ENCODE measurements at places on chromosomes 11 and 22. TPM values are rescaled to one million over a fixed set of nuclear protein-coding genes. Genes with fewer than 3 reads are reported as not detected.

Gene TMEM132A
- 158 TPM for total RNA-seq

Gene KCNJ11
- total RNA-seq: not detected

Gene TPH1
- under 0.01 TPM for total RNA-seq

Gene OR51B4
- not detected for total RNA-seq

Gene PTPRJ
- total RNA-seq: 13.8 TPM

Gene MAP4K2
- 24.6 TPM for total RNA-seq

Gene MMP7
- not detected for total RNA-seq

Gene OR52M1
- total RNA-seq: not detected

Gene SLC7A4
- total RNA-seq: 0.13 TPM

Gene C22orf15
- 0.52 TPM for total RNA-seq

Gene E2F8
- total RNA-seq: 2.7 TPM

Gene POGLUT3
- 43.6 TPM for total RNA-seq

Gene ALKBH8
- 6.5 TPM for total RNA-seq

Gene ARHGAP32
- 15.3 TPM for total RNA-seq

Gene CCDC116
- total RNA-seq: 0.16 TPM

Gene OR2D2
- total RNA-seq: 0.32 TPM

Gene TTLL12
- 32.6 TPM for total RNA-seq

Gene HIRA
- 15.9 TPM for total RNA-seq

Gene CCDC117
- total RNA-seq: 21.5 TPM

Gene CRYBB2
- not detected for total RNA-seq

Gene SNU13
- total RNA-seq: 136 TPM

Gene NRXN2
- total RNA-seq: not detected

Gene CELSR1
- total RNA-seq: 5.2 TPM

Gene SYTL2
- total RNA-seq: 11.0 TPM

Gene OTOG
- total RNA-seq: not detected

Gene CHADL
- total RNA-seq: 0.26 TPM

Gene ANKRD42
- 7.9 TPM for total RNA-seq

Gene OR10AG1
- not detected for total RNA-seq

Gene HORMAD2
- total RNA-seq: not detected

Gene CLTCL1
- total RNA-seq: 6.2 TPM

Gene TRMU
- 41.8 TPM for total RNA-seq

Gene TP53AIP1
- total RNA-seq: not detected

Gene GAB4
- total RNA-seq: not detected

Gene RGL4
- not detected for total RNA-seq

Gene KLHL35
- total RNA-seq: 2.6 TPM

Gene GGTLC2
- not detected for total RNA-seq

Gene CD3G
- not detected for total RNA-seq

Gene DDIAS
- total RNA-seq: 5.2 TPM

Gene ATF4
- total RNA-seq: 358 TPM

Gene KRTAP5-11
- not detected for total RNA-seq

Gene OR5B21
- total RNA-seq: not detected

Gene TBX10
- not detected for total RNA-seq

Gene GAB2
- 5.7 TPM for total RNA-seq

Gene RIMBP3B
- under 0.01 TPM for total RNA-seq

Gene GPHA2
- not detected for total RNA-seq
